ENCODE measurements at places on chromosomes 6 and 20.

GRCh38 chr6:118617417-118617816 lies 34.0 kb downstream of the CEP85L start:
- DNase-seq = no peak

DNA sequence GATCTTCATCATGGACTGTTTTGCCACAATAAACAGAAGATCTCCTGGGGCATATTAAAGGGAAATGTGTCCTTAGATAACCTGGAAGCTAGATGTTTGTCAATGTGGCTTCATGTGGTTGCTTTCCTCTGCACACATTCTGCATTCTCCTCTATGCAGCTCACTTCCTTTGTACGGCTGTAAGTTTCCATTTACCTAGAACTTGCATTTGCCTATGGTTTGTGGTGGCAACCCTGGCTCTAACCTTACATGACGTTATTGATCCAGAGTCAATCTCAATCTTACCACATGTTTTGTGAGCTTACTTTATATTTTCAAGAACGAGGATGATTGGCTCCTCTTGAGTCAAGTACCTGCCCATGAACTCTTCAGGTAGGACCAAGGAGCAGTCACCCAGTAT lies 863.1 kb downstream of the MAFB start:
- no peak for DNase-seq

DNA sequence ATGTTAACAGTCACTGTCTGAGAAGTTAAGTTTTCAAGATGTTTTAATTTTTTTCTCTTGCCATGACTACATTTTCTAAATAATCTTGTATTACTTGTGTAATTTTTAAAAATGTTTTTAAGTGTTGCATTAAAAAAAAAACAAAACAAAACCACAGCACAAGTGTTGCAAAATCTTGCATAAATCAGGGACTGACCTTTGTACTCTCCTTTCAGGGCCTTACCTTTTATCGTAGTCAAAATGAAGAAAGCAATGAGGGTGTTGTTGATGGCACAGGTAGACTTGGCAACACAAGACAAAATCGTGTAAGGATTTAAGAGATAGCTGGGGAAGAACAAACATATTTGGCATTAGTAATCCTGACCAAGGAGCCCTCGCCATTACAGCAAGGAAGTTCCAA lies 42.5 kb downstream of the PIGU start:
- DNase-seq = no peak

DNA sequence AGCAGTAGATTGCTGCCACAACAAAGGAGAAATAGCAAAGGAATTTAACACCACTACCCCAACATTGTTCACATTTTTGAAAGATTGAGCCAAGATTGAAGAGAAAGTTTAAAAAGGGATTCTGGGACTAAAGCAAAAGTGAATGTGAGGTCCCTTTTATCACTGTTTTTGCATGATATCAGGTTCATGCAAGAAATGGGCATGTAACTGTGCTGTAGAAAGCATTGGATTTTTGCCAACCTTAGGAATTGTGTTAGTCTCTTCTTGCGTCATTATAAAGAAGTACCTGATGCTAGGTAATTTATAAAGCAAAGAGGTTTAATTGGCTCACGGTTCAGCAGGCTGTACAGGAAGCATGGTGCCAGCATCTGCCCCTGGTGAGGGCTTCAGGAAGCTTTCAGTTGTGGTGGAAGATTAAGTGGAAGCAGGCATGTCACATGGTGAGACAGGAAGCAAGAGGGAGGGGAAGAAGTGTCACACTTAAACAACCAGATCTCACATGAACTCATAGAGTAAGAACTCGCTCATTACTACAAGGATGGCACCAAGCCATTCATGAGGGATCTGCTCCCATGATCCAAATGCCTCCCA lies 4.6 kb upstream of the GJB7 start:
- DNase-seq = no peak

DNA sequence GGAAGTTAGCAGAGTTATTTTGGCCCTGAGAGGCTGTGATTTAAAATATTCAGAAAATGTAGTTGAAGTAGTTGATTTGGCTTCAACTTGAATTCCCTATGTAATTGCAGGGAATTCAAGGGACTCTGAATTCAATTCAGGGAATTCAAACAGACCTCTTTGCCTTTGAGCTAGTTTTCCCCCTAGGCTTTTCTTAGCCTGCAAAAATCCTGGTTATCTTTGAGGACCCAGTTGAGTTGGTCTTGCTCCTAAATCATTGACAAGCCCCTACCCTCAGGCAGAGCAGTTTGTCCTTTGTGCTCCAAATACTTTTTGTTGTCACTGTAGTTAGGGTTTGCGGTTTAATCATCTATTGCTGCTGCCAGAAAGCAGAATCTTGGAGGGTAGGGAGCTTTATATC lies 20.4 kb downstream of the GCNT2 start:
- DNase-seq = no peak

DNA sequence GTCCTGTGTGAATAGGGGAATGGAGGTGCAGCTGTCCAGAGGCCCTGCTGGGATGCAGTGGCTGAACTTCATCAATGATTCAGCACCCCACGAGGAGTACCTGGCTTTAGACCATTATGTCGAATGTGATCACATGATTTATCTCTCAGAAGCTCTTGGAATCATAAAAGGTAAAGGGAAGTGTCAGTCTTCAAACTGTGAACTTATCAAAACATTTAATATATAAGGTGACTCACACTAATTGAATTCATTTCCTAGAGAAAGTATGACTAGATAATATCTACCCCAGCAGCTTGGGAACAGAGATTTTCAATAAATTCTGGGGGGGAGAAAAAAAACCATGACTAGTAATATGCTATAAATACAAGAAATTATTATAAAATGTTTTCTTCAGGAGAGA lies 29.5 kb downstream of the ALDH8A1 start:
- DNase-seq = no peak

DNA sequence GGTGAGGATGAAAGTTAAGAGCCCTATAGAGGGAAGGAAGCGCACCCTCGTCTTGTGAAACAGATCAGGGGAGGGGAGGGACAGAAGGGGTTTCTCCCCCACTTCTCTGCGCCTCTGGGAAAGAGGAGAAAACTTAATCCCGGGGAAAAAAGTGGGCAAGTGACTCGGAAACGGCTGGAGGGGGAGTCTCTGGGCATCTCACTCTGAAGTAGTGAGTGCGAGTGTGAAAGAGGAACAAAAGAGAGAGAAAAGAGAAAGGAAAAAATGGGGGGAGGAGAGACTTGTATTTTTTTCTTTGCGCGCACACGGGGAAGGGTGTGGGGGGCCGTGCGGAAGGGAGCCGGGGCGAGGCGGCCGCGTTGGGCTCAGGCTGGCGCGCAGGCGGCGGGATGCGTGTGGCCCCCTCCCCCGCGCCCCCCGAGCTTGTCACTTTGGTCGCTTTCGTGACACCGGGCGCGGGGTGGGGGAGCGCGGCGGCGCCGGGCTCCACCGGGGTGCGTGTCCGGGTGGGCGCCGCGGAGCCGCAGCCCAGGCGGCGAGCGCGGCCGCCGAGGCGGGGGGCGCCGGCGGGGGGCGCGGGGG lies 454 bp downstream of the L3MBTL3 start:
- DNase-seq = no peak

GRCh38 chr6:31163922-31164321 lies 5.5 kb downstream of the TCF19 start:
- DNase-seq = no peak

DNA sequence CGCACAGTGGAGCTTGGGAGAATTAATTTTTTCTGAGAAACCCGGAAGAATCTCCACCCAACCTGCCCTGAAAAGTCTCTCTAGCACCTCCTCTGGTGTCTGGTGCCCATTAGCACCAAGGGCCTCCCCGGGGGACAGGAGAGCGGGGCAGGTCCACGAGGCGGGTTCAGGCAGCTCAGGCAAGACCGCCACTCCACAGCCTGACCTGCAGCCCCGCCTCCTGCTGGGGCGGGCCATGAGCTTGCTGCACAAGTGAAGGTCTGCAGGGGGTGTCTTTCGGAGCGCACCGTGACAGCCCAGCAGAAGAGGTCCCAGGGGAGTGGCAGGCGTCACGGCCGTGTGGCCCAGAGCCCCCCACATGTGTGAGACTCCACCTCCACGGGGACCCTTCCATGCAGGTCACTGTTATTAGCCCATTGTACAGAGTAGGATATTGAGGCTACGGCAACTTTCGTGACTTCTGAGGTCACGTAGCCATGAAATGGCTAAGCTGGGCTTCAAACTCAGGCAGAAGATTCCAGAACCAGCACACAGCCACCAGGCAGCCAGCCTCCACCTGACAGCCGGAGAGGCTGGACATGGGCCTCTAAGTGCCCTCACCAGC lies 63.9 kb upstream of the SLCO4A1 start:
- no peak for DNase-seq

DNA sequence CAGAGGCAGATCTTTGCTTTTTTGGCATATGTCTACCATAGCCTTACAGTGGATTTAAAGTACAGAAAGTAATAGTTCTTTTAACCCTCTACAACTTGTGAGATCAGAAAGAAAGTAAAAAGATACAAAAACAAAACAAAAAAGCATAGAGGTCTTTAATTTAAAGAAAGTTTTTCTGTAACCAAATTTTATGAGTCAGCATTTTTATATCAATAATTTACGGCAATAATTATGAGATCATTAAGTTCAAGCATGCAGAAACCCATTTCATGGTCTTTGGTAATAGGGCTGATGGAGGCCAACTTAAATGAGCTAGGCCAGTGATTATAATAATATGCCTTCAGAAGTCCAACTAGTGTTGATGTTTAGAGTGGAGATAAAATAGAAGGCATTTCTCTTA lies 145.9 kb downstream of the AIG1 start:
- no peak for DNase-seq

DNA sequence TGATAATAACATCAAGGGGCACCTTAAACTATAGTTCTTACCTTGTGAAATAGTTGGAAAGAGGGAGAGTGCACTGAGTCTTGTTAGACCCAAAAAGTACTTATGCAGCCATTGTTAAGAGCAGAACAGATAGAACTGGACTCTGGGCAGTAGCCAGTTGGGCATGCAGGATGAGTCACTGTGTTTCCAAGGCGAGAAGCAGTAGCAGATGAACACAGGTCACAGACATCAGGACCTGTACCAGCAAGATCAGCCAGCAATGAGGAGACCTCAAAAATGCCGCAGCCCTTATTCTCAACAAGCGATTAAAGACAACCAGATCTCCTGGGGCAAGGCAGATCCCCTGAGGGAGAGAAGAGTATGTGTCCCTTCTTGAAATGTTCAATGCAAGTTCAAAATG lies 79.0 kb downstream of the SAMD3 start:
- no peak for DNase-seq

GRCh38 chr6:34866509-34866908 lies 21.3 kb downstream of the TAF11 start:
- no peak for DNase-seq

GRCh38 chr6:56951049-56951831 lies 3.7 kb upstream of the BEND6 start:
- DNase-seq = no peak

- no peak for DNase-seq
Observed at GRCh38 chr6:128139519-128139918, 238.7 kb upstream of the THEMIS start.

- no peak for DNase-seq
Observed at GRCh38 chr6:104955491-104955890, 1.4 kb upstream of the LIN28B start.

DNA sequence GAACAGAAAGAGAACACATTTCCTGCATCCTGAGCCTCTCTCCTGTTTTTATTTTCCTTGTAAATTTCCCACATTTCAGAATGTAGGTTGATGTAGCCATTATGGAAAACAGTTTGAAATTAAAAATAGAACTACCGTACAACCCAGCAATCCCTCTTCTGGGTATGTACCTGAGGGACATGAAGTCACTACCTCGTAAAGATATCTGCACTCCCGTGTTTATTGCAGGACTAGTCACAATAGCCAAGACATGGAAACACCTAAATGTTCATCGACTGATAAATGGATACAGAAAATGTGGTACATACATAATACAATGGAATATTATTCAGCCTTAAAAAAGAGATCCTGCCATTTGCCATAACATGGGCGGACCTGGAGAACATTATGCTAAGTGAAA lies 72.0 kb upstream of the JAG1 start:
- DNase-seq = no peak

GRCh38 chr6:45558858-45559257 lies 181.1 kb upstream of the SUPT3H start:
- no peak for DNase-seq

- no peak for DNase-seq
Observed at GRCh38 chr6:157642736-157643135, 180.3 kb upstream of the SNX9 start.

DNA sequence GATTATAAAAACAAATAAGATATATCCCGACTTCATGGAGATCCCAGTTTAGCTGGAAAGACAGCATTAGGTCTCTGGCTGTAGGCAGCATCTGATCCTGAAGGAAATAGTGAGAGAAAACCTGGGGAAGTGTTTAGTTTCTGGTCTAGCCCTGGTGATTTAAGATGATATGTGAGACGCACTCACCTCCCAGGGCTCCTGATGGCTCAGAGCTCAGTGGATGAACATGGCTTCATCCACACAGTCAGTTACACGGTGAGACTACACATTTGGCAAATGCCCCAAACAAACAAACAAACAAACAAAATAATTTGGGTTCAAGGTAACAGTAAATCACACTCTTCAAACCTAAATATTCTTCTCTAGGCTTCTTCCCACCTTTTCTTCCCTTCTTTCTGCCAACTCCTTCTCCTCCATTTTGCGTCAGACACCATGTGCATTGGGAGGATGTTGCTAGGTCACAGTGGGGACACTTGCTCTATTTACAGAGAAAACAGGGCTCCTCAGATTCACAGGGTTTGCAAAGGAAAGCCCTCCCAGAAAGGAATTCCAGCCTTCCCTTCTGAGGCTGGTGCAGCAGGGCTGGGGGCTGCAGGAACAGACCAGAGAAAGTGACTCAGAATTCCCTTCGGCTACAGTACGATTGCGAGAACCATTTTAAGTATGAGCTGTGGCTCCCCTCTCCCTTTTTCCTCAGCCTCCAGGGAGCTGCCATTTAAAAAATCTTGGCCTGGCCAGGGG lies 59.6 kb upstream of the SALL4 start:
- DNase-seq = peak; percentile 70

DNA sequence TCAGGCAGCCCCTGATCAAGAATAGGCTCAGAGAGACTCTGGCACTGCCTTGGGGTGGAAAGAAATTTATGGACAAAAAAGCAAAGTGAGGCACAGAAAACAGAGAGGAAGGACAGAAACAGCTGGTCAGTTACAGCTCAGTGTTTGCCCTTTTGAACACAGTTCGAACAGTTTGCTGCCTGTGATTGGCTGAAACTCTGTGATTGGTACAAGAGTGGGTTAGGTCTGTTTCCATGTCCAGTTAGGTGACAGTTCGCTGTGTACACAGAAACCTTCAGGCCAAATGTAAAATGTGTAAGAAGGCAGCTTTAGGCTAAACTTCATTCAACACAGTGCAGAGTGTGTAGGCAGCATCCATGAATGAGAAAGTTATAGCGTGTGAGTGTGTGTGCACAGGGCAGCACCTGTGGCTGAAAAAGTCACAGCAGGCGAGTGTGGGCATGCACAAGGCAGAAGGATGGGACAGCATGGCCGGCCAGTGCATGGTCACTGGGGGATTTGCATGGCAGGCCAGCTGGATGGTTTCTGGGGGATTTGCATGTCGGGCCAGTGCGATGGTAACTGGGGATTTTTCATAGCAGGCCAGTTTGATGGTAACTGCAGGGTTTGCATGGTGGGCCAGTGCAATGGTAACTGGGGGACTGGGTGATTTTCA lies 75.4 kb upstream of the FRMD1 start:
- DNase-seq = no peak

GRCh38 chr20:39822667-39823066 lies 860.5 kb downstream of the DHX35 start:
- no peak for DNase-seq

- no peak for DNase-seq
Observed at GRCh38 chr6:25934156-25934555, 3.7 kb upstream of the SLC17A2 start.
